ENCODE measurements at places on chromosomes 4 and X.

- no peak for DNase-seq
Observed at GRCh38 chrX:13685126-13685763, 3.7 kb upstream of the RAB9A start.

DNA sequence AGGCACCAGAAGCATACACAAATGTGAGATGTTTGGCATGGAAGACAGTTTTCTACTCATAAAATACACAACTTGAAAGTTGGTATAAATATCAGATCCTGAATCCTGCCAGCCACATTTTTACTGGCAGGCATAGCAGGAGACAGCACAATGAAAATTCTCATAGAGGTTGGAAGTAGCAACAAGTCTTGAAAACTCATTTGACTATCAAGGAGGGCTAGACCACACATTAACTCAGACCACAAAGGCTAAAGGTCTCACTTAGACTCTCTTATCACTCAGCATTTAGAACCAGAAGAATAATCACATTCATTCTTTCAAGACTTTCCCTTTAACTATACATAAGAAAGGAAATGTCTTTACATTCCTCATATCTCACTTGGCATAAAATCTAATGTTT, 56.5 kb downstream of the SORBS2 start:
- no peak for DNase-seq

DNA sequence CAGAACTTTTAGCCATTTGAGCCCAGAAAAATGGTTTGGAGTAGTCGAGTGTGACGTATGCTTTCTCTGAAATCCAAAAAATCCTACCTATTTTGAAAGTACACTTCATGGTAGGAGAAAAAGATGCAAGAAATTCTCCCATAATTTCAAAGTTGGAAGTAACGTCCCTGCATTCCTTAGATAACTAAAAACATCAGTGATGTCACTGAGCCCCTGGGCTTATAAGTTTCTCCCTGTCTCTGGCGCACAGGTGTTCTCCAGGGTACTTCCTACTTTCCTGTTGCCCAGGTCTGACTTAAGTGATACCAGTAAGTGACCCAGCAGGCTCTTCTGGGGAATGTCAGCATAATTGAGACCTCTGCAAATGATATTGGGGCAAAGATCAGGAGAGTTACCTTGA, 90.5 kb upstream of the WDR1 start:
- no peak for DNase-seq

DNA sequence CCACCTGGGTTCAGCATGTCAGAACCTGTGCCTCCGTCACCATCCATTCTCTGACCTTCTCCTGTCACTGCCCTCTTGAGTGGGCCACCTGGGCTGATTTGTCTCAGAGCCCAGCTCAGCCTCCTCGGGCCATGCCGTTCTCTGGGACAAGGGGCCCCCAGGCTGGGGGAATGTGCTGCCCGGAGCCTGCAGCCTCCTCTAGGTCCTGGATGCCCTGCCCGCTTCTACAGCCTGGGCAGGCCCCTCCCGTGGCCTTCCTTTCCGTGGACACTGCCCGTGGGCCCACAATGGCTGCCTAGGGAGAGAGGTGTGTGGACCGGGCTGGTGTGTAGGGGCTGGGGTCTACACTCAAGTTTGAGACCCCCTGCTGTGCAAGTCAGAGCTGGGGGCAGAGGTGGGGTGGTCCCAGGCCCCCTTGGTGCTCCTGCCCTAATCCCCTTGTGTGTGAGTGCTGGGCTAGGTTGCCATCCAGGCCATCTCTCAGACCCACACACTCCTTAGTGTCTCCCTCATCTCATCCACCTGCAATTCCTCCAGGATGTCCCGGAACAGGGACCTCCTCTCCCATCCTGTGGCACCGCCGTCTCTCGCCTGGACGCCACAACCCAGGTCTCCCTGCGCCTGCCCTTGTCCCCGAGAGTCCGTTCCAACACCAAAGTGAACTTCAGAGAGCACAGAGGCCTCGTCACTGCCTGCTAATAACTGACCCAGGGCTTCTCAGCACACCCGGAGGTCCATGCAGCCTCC, 12.4 kb downstream of the PSAPL1 start:
- no peak for DNase-seq

- DNase-seq = no peak
Observed at GRCh38 chrX:148804579-148805355, 304.4 kb downstream of the AFF2 start.

- no peak for DNase-seq
Observed at GRCh38 chr4:180057891-180058671, 2185.1 kb upstream of the TENM3 start.

GRCh38 chrX:130166503-130166777, 799 bp upstream of the AIFM1 start:
- no peak for DNase-seq

DNA sequence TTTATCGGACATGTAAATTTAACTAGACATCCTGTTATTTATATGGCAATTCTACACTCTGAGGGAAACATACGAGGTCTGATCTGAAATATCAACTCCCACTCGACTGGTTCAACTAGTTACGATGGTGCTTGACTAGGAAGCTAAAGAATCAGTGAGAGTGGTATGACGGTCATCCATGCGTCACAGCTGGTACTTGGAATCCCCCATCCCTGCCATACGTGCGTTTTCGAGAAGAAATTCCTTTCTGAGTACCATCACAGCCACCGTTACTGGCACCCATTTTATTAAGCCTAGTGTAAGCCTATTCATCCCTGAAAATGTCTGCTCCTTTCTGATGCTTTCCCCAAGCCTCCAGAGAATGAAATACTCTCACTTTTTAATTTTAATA, 695 bp upstream of the PIGA start:
- no peak for DNase-seq

- DNase-seq = no peak
Observed at GRCh38 chrX:132409780-132410556, 78.9 kb downstream of the MBNL3 start.

GRCh38 chrX:78747971-78748370, 451 bp downstream of the LPAR4 start:
- DNase-seq = no peak

- no peak for DNase-seq
Observed at GRCh38 chr4:36243355-36244256, 708 bp downstream of the ARAP2 start.

- no peak for DNase-seq
Observed at GRCh38 chr4:122978109-122978508, 55.7 kb upstream of the NUDT6 start.

- no peak for DNase-seq
Observed at GRCh38 chrX:68648960-68649359, 1.5 kb downstream of the STARD8 start.

DNA sequence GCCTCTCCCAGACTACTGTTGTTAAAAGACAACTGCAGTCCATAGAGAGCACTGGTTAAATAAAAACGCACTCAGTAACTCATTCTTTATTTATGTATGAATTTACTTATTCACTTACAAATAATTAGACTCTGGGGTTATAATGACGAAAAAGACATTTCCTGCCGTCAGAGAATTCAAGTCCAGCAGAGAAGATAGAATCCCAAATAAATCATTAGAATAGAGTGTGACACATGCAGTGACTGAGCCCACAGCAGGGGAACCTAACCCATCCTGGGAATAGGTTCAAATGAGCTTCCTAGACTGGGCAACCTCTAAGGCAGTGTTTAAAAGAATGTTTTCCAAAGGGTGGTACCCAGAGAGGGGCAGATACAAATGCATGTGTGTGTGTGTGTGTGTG, 53.9 kb downstream of the FGFBP1 start:
- no peak for DNase-seq

- no peak for DNase-seq
Observed at GRCh38 chr4:39825741-39826231, 127.8 kb downstream of the UBE2K start.

- DNase-seq = no peak
Observed at GRCh38 chr4:1212546-1213335, 36.2 kb downstream of the CTBP1 start.

- DNase-seq = no peak
Observed at GRCh38 chr4:70518716-70519115, 347 bp downstream of the AMTN start.

- no peak for DNase-seq
Observed at GRCh38 chr4:78542373-78542772, 9.2 kb upstream of the ANXA3 start.

DNA sequence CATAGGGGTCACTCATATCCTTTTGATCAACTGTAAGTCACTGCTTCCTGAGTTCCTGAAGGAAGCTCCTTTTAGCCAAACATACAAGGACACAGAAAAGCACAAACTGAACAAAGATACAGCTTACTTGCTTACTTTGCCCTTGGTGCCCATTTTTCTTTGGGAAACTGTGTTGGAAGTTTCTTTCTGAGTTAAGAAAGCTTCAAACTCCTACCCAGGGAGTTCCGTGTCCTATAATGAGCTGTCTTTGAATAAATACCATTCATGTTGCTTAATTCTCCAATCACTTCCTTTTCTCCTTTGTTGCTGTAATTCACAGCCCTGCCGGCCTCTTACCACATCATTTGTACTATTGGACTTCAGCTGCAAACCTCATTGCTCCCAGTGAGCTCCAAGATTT, at the start of gene ADH4:
Gene ADH4 (minus strand): TSS at position 228 of the 400 bp plus-strand sequence. CDS start 75 bp downstream, at position 153.
- no peak for DNase-seq

DNA sequence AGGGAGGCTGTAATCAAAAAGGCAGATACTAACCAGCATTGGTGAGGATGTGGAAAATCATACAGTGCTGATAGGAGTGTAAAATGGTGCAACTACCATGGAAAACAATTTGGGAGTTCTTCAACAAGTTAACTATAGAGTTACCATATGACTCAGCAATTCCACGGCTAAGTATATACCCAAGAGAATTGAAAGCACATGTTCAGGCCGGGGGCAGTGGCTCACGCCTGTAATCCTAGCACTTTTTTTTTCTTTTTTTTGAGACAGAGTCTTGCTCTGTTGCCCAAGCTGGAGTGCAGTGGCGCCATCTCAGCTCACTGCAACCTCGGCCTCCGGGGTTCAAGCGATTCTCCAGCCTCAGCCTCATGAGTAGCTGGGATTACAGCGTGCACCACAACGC, 15.0 kb upstream of the CD99L2 start:
- DNase-seq = peak; percentile 8

GRCh38 chr4:11111876-11112275, 316.8 kb downstream of the HS3ST1 start:
- no peak for DNase-seq

DNA sequence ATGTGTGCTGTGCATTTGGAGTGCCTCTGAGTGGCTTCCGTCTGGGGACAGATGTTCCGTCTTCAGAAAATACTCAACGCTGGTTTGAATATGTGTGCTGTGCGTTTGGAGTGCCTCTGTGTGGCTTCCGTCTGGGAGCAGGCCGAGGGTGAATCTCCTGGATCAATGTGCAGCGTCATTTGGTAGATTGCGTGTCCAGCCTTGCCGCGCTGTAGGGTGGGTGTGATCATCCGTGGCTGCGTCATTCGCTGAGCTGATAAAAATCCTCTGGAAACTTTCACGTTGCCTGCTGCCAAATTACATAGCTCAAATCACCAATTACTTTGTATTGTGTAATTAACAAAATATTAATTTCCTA, 12.1 kb downstream of the UVSSA start:
- no peak for DNase-seq

- no peak for DNase-seq
Observed at GRCh38 chr4:88893961-88894360, 163.0 kb downstream of the FAM13A start.

DNA sequence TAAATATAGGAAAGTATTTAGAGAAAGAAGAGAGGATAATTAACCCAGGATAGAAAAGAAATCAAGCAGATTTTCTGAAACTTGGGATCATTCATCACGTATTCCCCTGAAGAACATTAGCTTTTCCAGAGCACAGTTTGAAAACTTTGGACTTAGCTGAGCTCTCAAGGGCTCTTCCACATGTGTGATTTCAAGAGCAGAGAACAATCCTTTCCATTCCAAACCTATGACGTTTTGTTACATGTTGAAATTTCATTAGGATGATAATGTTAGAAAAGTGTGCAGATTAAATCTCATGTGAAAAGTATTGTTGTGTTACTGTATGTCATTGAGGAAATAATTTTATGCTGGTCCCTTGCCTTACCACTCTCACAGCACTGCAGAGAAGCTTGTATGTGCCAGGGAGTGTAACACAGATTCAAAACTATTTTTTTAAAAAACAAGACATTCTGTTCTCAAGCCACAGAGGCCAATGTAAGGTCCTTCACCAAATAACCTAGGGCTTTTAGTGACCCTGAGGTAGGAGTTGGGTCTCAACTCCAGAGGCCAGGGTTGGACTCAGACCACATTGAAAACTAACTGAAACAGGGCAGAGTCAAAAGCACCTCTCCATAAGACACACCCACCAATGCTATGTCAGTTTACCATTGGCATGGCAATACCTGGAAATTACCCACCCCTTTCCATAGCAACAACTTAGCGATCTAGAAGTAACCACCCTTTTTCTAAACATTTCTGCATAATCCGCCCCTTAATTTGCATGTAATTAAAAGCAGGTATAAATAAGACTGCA, 141.3 kb downstream of the ANXA5 start:
- no peak for DNase-seq

- DNase-seq = no peak
Observed at GRCh38 chr4:37892641-37893040, 1.8 kb downstream of the TBC1D1 start.
